ENCODE measurements at places on chromosomes 13 and 19.

GRCh38 chr19:7739211-7739755 is 7.4 kb upstream of the CLEC4G start:
- DNase-seq: no peak

DNA sequence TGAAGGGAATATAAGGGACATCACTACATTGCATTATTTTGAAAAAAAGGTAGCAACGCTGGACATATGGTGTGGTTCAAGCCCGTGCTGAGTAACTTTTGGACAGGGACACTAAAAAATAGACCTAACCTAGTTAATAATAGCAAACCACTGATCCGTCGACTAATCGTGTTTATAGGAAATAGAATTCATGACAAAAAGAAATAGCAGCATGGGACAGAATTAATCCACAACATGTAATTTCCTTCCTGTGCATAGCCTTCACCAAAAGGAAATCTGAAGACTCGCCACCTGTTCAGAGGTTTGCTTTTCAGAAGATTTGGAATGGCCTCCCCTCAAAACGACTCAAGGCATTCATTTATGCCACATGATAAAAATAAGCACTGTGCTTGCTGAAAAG is 128.7 kb downstream of the FGF14 start:
- no peak for DNase-seq

DNA sequence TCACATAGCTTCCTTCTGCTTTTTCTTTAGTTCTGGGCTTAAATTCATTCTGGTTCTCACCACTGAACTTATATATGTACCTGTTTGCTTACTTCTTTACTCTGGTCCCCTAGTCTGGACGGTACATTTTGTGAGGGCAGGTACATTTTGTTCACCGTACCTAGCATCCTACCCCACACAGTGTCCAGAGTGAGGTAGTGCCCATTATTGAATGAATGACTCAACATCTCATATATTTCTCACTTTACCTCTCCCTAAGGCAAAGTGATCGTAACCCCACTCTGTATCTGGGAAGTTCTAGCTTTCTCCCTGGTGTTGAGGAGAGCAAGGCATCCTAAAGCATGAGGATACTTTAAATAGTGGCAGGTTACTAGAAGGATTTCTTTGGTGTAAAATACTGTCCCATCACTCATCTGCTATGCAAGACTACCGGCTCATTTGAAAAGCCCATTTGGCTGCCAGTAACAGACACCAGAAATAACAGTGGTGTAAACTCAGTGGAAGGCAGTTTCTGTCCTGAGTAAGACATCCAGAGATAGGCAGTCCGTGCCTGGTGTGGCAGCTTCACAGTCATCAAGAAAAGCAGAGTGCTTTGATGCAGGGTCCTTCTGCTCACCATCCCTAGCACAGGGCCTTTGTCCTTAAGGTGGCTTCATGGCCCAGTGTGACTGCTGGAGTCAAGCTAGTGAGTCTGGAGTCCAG is 111.8 kb downstream of the SIPA1L3 start:
- no peak for DNase-seq

DNA sequence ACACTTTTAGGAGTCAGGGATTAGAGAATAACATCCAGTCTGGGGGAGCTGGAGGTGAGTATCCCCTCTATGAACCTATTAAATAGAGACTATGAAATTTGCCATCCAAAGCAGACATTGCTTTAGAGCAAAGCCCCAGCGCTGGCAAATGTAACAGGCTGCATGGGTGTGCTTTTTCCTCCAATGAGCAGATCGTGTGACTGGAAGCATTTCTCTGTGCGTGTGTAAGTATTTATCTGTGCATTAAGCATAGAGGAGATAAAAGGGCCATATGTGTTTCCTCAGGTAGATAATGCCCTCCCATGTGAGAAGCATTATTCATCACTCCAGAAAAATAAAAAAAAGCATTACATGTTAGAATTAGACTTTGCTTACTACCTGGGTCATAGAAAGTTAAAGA is 924 bp downstream of the TNFSF13B start:
- DNase-seq: peak; percentile 43

DNA sequence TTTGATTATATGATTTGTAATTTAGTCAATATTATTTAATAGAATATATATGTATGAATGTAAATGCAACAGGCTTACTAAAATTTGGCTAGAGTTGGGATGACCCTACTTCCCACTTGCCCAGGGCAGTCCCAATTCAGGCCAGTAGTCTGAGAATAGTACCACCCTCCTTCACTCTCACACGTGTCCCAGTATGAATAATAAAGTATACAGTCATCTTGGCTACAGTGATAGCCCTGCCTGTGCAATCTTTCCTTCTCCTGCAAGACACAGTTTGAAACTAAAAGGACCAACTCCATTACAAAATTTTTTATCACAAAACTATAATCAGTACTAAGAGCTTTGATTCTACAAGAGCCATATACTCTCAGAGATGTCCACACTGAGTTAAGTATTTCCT is 76.2 kb downstream of the SACS start:
- DNase-seq: no peak

DNA sequence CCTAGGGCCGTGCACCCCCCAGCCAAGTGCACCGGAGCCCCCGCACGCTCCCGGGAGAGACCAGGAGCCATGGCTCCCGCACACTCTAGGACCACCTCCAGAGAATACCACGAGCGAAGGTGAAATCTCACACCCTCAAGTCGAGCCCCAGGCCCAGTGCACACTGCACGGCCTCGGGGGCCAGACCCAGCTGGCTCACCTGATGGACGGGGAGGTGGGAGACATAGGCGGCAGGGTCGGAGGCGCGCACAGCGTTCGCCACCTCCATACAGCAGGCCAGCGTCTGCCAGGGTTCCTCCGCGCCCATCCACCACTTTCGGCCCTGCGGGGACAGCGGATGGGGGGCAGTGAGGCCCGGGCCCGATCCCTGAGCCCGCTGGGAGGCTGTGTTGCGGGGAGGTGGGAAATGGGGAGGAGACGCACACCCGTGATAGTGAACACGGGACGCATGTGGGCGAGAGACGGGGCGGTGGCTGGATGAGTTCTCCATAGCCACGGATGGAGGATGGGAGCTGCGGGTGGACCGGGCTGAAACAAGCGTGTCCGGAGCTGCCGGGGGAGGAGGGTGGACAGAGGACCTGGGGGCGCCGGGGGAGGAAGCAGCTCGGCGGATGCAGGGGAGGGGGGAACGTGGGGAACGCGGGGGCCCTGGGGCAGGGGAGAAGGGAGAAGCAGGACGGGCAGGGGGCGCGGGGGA is 13.0 kb downstream of the POLRMT start:
- no peak for DNase-seq

DNA sequence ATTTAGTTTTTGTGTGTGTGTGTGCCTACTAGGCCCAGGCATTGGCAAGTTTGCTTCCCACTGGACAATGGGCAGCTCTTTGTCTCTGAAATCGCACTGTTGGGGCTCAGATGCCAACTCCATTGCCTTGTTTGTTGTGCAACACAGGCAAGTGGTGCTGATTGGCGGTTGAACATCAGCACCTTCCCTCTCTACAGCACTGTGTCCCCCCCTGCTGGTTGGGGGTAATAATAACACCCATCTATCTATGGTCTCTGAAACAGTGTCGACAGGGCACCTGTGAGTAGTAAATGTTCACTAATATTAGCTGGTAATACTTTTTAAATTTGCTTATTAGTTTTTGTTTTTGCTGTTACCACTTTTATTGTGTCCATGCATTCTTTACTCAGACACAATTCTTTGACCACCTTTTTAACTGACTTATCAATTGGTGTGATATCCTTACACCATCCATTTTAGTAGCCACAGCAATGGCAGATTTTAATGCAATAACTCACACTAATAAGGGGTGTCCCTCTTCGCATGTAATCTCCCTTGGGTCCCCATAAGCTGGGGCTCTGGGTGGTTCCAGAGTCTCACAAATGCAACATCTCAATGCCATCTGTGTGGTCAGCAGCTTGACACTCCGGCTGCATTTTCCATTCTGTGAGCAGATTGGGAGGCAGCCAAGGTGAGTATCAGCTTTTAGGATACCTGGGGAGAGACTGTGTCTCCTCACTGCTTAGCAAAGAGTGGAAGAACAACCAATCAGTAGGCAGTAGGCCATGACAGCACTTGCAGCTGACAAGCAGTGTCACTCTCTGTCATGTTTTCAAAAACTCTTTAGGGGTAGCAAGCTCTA is 47.7 kb upstream of the UQCRFS1 start:
- DNase-seq: peak; percentile 26

DNA sequence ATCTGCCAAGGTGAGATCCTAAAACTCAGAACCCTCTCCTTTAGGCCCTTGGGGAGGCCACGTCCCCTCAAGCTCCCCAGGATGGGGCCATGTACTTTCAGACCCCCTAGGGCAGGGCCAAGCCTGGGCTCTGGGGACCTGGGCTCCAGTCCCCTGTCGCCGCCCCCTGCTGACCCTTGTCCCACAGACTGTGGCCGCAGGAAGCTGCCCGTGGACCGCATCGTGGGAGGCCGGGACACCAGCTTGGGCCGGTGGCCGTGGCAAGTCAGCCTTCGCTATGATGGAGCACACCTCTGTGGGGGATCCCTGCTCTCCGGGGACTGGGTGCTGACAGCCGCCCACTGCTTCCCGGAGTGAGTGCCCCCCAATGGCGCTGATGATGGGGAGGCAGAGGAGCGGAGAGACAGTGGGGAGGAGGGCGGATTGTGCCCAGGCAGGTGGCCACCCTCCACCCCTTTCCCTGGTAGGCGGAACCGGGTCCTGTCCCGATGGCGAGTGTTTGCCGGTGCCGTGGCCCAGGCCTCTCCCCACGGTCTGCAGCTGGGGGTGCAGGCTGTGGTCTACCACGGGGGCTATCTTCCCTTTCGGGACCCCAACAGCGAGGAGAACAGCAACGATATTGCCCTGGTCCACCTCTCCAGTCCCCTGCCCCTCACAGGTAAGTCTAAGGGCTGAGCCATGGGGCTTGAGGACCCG is 18.8 kb downstream of the HPN start:
- DNase-seq: no peak

- DNase-seq: no peak
These were observed 82.4 kb downstream of the GGACT start for GRCh38 chr13:100506154-100506553.

DNA sequence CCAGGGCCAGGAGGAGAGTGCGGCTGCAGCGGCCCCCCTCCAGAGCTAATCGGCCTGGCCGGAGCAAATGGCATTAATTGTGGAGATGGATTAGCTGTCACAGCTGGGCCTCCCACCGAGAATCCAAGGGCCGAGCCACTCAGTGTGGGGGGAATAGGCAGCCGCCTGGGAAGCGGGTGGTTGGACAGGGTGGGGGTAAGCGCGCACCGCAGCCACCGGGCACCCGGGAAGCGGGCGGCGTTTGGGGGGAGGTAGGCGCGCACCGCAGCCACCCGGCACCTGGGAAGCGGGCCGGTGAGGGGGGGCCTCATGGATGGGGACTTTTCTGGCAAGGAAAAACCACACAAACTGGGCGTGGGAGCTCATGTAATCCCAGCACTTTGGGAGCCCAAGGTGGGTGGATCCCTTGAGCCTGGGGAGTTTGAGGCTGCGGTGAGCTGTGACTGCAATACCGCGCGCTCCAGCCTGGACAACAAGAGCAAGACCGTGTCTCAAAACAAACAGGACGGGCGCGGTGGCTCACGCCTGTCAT is 9.7 kb downstream of the R3HDM4 start:
- no peak for DNase-seq

DNA sequence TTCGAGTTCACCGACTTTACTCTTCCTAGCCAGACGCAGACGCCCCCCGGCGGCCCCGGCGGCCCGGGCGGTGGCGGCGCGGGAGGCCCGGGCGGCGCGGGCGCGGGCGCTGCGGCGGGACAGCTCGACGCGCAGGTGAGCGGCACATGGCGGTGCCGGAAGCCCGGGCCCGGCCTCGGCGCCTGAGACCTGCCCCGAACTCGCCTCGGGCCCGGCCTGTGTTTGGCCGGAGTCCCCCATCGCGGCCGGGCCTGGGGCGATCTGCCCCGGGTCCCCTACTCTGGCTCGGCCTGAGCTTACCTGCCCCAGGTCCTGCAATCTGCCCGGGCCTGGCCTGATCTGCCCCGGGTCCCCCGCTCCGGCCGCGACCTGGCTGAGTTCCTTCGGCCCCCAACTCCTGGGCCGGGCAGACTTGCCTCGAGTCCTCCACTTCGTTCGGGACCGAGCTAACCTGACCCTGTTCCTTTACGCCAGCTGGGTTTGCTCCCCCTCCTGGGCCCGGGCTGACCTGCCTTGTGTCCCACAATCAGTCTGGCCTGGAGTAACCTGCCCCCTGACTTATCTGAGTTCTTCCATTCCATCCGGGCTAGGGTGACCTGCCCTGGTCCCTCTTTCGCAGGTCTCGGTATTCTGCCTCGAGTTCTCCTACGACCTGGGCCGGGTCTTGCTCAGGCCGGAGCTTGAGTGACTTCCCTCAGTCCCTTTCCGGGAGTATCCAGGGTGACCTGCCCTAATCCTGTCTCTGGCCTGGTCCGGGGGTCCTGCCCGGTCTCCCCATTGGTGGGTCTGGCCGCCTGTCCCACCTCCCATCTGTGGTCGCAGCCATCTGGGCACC is 764 bp downstream of the UPF1 start:
- peak; percentile 37 for DNase-seq

DNA sequence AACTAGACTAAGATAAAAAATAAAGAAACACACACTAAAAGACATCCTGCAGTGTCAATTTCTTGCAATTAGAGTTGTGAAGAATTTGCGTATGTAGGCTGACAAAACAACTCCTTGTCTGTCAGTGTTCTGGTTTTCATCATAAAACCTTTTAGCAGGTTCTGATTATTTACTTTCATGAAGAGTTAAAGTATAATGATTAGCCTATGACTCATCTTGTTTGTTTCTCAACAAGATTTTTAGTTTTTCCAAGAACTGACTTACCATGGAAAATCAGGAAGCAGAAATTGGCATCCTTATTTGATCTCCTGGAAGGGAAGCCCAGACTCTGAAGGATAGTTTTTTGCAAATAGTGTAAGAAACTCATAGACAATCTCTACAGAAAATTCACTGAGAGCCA is 848.7 kb upstream of the PCDH9 start:
- no peak for DNase-seq

GRCh38 chr13:92494915-92495314 is 731.7 kb upstream of the GPC6 start:
- DNase-seq: no peak
